ENCODE measurements at places on chromosomes 16 and 17.

DNA sequence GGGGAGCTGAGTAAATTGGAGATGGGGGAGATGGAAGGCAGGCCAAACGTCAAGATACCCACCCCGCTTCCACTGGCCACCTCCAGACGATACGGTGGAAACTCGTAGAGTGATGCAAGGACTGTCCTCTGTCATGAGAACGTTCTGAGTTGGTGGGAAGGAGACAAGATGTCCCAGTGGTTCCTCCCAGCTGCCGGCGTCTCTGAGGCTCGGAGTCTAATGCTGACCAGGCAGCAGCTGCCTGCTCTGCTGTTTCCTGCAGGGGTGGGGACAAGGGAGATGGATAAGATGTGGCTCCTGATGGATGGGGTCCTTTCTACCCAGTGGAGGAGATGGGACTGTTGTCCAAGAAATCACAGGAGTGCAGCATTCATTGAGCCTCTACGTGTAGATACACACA lies 28.2 kb upstream of the C1QL1 start:
- DNase-seq = no peak

DNA sequence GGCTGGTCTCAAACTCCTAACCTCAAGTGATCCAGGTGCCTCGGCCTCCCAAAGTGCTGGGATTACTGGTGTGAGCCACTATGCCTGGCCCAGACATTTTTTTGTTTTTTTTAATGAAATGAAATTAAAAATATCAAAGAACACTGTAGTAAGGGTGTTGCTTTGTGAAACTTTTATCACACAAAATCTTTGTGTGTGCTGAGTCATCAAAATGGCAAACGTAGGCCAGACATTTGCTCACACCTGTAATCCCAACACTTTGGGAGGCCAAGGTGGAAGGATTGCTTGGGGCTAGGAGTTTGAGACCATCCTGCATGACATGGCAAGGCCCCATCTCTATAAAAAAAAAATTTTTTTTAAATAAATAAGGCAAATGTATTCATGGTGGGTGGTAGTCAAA lies 9.7 kb downstream of the NAT9 start:
- DNase-seq = no peak

- no peak for DNase-seq
These were observed 66.7 kb upstream of the TANC2 start for GRCh38 chr17:62899361-62899760.

- DNase-seq = no peak
These were observed 226.6 kb upstream of the ASIC2 start for GRCh38 chr17:33519692-33520091.

DNA sequence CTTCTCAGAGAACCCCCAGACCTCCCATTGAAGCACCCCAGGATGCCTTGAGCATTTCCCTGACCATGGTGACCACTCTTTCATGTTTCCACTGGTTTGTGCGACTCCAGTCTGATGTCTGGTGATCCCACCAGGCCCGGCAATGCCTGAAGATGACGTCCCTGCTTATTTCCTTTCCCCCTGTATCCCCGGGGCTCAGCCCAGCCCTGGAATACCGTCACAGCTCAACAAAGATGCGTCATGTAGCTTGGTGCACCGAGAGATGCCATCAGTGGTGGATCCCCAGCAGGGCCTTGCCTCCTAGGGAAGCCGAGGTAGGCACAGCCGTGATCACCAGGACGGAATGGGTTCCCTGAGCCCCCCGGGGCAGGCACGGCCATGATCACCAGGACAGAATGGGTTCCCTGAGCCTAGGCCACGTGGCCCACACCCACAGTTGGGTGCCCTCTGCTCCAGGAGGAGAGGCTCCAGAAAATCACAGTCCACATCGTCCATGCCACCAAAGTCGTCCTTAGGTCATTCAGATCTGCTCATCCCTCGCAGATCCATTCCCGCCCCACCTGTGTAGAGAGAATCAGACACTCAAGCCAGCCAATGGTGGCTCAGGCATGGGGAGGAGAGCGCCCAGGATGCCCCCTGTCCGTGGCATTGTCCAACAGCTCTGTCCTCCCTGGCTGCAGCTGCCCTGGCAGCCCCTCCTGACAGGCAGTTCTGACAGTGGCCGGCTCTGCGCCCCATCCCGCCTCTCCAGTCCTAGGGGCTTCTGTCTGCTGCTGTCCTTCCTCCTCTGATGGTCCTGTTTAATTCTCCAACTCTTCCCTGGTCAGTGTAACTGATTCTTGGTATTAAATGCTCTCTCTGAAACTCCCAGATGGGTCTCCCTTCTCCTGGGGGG lies 261.1 kb downstream of the RBFOX3 start:
- no peak for DNase-seq

DNA sequence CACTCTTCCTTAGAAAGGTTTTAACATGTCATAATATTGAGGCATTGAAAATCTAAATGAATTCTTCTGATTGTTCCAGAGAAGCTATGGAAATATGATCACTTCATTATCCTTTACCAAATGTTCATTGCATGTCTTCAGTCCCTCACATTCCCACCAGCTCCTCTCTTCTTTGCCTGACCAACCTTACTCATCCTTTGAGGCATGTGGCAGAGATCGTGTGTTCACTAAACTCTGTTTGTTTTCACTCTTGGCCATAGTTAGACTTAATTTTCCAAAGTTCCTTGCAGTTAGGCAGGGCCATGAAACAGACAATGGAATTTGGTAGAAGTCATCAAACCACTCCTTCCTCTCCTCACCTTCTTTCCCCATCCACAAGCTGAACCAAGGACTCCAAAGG lies 266.5 kb upstream of the HSBP1 start:
- DNase-seq = no peak

DNA sequence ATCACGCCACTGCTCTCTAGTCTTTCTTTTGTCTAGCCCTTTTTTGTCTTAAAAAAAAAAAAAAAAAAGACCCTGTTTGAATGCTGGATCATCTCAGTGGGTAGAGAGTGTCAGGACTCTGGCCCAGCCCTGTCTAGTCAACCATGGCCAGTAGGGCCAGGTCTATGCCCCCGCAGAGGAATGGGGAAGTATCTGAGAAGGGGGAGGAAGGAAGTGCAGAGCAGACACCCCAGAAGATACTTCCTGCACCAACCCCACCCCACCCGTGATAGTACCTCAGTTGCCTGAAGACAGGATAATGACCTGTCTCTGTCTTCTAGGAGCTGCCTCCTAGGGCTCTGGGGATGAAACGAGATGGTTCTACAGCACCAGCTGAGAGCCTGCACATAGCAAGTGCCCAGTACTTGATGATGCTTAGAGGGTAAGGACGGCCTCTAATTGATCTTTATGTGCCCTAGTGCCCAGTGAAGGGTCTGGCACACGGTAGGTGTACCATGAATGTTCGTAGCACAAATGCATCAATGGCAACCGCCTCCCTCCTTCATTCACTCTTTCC lies 55.4 kb downstream of the ABAT start:
- DNase-seq = no peak

- DNase-seq = peak; percentile 74
These were observed 6.5 kb downstream of the SCGB1C2 start for GRCh38 chr17:143785-144281.

- no peak for DNase-seq
These were observed 100.4 kb downstream of the ELAC2 start for GRCh38 chr17:12917399-12917798.

All from common myeloid progenitor, CD34-positive (primary cell).